Mucosa of descending colon (tissue), 3 donors: ENCODE measurements at places on chromosomes 6 and 20. TPM values are rescaled to one million over a fixed set of nuclear protein-coding genes. Genes with fewer than 3 reads are reported as not detected.
A peak's percentile ranks its signal among the peaks of the same experiment; 100 is the strongest.

Gene GPR6
- not detected for total RNA-seq

Gene CCN6
- total RNA-seq, result not detected

DNA sequence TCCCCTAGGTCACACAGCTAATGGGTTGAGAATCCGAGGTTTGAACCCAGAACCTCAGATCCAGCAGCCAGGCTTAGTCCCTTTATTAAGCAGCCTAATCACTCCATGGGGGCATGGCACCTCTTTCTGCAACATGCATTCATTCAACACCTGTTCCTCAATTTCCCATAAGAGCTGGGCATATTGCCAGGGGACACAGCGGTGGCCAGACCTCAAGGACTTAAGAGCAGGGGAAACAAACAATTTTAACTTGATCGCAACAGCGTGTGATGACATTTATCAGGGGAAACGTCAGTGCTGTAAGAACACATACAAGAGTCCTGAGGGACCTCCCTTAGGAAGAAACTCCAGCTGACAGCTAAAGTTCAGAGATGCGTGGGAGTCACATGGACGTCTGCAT lies 267.4 kb upstream of the CDH4 start:
- no peak for DNase-seq

- DNase-seq, result no peak
Observed at GRCh38 chr6:148700047-148700715, 46.6 kb upstream of the UST start.

DNA sequence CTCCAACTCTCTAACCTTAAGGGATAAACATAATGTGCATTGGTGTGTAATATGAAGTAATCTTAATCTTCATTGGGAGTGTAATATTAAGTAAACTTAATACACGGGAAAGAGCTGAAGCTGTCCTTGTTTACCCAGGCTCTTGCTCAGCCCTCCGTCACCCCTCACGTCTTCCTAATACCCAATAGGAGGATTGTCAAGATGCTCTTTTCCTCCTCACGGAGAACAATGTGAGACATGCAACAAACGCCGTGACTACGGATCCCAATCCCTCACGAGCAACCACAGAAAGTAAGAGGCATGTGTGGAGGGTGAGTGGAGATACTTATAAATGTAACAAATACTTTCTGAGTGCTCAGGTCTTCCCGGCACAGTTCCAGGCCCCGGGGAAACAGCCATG lies 11.0 kb downstream of the KIF16B start:
- no peak for DNase-seq

DNA sequence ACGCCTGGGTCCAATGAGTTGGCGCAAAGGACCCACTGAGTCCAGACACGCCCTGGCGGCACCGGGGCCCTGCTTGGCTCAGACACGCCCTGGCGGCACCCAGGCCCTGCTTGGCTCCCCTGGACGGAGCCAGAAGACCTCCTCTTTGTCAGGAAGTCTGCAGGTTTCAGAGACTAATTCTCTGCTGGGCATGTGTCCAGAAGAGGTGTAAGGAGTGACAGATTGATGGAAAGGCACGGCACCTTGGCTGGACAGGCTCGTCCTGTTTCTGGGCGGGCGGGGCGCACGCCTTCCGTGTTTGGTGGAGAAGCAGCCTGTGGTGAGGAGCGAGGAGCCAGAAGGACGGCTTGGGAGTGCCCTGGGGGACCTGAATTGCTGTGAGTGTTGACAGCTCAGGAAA lies 23.1 kb upstream of the DACT2 start:
- DNase-seq, result peak; percentile 87

- no peak for DNase-seq
Observed at GRCh38 chr20:52614051-52614863, 357.9 kb upstream of the TSHZ2 start.

- DNase-seq, result no peak
Observed at GRCh38 chr6:115882174-115882573, 178.5 kb downstream of the FRK start.

DNA sequence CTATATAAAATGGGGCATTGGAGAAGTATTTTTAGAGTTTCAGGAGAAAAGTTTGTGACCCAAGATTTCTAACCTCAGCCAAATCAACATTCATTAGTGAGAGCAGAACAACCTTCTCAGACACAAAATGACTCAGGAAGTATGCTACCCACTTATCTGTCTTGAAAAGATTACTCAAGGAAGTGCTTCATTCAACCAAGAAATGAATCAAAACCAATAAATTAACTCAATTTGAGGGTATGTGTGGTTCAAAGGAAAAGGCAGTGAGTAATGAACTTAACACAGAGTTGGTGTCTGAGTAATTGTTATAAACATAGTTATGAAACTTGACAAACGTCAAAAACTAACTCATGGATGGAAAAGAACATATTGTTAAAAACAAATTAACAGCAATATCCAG lies 227.6 kb downstream of the HAO1 start:
- no peak for DNase-seq
